Sciatic nerve (tissue), 2 donors: ENCODE measurements at places on chromosomes 12 and 14. TPM values are rescaled to one million over a fixed set of nuclear protein-coding genes. Genes with fewer than 3 reads are reported as not detected.

The TPPP2 gene
- total RNA-seq: 0.49 TPM

The MAP1LC3B2 gene
- 4.4 TPM for total RNA-seq

The INTS13 gene
- total RNA-seq: 13.9 TPM

The RIC8B gene
- 28.8 TPM for total RNA-seq

The MYH6 gene
- not detected for total RNA-seq

The CLEC9A gene
- 2.3 TPM for total RNA-seq

The FKBP3 gene
- total RNA-seq: 47.1 TPM
